Stimulated activated CD4-positive, alpha-beta T cell treated with anti-CD3 and anti-CD28 coated beads, Interleukin-1b, Interleukin-23, amount 100 ng/mL, for 24 hours (primary cell): ENCODE measurements at places on chromosomes 13 and 19.

- no peak for DNase-seq
These were observed 98.6 kb downstream of the RBM26 start for GRCh38 chr13:79307433-79307861.

DNA sequence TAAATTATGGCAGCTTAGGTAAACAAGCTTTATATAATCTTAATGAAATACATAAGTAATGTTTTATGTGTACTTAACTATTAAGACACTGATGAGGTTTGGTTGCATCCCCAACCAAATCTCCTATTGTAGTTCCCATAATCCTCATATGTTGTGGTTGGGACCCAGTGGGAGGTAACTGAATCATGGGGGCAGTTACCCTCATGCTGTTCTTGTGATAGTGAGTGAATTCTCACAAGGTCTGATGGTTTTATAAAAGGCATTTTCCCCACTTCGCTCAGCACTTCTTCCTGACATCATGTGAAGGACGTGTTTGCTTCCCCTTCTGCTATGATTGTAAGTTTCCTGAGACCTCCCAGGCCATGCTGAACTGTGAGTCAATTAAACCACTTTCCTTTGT, 212.7 kb downstream of the DIAPH3 start:
- no peak for DNase-seq

GRCh38 chr19:58575183-58576041, 2.3 kb upstream of the MZF1 start:
- peak; percentile 75 for DNase-seq

GRCh38 chr13:73251626-73252265, 192.9 kb downstream of the KLF5 start:
- no peak for DNase-seq

GRCh38 chr19:2543463-2544442, 67.8 kb downstream of the GADD45B start:
- DNase-seq: peak; percentile 41

- no peak for DNase-seq
These were observed 652.2 kb downstream of the DACH1 start for GRCh38 chr13:71214821-71215220.

GRCh38 chr19:41912899-41913537, 15.2 kb downstream of the ERFL start:
- DNase-seq: no peak

- no peak for DNase-seq
These were observed 2.8 kb upstream of the LIN7B start for GRCh38 chr19:49111218-49111998.

- no peak for DNase-seq
These were observed 19.8 kb downstream of the PROZ start for GRCh38 chr13:113178070-113178895.
